ENCODE measurements at places on chromosomes 1 and 21. TPM values are rescaled to one million over a fixed set of nuclear protein-coding genes. Genes with fewer than 3 reads are reported as not detected.

SPATA45 gene
- total RNA-seq, result not detected

DNA sequence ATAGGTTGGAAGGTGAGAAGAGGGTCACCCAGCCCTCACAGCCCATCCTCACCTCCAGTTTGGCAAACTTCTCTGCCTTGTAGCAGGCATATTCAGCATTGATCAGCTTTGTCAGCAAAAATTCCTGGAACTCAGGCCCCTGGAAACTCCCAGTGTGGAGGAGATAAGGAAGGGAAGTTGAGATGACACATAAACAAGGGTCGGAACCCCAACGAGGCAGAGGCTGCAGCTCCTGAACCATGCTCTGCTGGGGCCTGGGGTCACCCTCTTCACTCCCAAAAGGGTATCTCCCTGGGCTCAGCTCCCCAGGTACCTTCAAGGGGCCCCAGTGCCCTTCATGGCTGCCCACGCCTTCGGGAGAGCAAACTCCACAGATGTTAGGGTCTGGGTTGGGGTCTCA lies 60.4 kb downstream of the RAP1GAP start:
- no peak overlapping the region for H3K27ac ChIP-seq
- DNase-seq, result no peak
- H3K4me3 ChIP-seq, result no peak overlapping the region
- H3K4me1 ChIP-seq, result no peaks in the 10 kb centered on the region
- H3K27me3 ChIP-seq, result no peaks in the 10 kb centered on the region

DNA sequence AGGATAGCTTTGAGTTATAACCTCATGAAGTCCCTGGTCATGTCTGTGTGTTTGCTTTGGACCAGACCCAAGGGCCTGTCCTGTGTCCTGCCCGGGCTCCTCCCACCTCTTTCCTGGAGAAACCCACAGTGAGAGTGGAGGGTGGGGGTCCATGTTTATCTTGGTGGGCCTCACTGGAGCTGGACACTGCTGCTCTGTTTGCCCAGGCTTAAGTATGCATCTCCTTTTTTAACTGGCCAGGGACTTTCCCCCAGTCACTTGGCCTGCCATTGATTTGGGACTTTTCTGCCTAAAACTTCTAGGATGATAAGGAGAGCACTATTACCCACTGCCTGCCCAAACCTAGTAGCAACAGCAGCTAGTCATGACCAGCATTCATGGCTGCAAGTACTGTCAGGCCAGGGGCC lies 49.8 kb downstream of the DDR2 start:
- no peak for DNase-seq
- H3K36me3 ChIP-seq, result no peaks in the 10 kb centered on the region
- H3K4me1 ChIP-seq, result peaks cover 3% of the 10 kb centered on the region
- no peak overlapping the region for H3K27ac ChIP-seq

DNA sequence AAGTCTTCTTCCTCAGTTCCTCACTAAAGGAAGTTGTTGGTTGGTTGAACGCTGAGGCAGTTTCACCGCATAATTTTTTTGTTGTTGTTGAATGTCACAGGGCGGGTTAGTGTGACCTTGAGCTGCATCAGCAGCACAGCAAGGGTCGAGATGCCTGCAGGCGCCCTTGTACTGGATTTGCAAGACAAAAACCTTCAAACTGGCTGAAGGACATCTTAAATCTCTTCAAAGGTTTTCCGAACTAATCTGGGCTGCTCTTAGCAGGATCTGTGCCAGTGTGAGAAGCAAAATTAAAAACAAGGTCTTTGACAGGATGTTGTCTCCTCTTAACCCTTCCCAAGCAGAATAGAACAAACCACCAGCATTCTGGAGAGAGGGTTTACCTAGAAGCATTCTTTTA lies 59.4 kb downstream of the NRIP1 start:
- no peak overlapping the region for H3K4me3 ChIP-seq
- no peak overlapping the region for H3K27ac ChIP-seq
- no peaks in the 10 kb centered on the region for H3K36me3 ChIP-seq
- no peaks in the 10 kb centered on the region for H3K27me3 ChIP-seq
- H3K4me1 ChIP-seq, result peaks cover 30% of the 10 kb centered on the region
- DNase-seq, result no peak

DNA sequence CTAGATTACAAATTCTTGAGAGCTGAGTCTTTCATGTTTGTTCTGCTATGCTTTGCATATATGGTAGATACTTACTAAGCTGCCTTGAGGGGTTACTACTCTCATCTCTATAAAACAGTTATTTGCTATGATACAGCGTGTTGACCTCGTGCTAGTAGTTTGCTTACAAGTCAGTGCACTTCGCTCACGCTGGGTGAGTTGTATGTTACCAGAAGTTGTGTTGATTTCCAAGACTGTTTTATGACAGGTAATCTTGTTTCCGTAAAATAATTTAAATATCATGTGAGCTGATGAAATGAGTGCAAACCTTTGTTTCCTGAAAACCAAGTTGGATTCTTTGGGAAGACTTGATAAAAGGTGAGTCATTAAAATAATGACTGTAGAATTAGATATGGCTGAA lies 7.3 kb downstream of the MRPS6 start:
- H3K4me3 ChIP-seq, result no peak overlapping the region
- H3K27ac ChIP-seq, result no peak overlapping the region
- peaks cover 26% of the 10 kb centered on the region for H3K4me1 ChIP-seq
- no peaks in the 10 kb centered on the region for H3K36me3 ChIP-seq

DNA sequence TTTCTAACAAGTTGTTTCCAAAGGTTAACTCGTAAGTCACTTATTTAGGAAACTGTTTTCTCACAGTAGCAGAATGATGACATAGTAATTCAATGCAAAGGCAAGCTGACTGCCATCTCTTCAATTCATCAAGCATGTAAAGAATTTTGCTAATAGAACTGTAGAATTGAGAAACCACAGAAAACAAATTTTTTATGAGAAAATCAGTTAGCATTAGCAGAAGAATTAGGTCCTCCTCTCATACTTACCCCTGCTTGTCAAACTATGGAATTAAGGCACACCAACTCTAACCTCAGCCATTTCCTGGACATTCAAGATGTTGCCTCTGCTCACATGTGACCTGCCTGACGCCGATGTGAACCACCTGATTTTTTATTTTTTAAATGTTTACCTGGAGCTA lies 115.2 kb downstream of the LRRC40 start:
- H3K36me3 ChIP-seq, result no peaks in the 10 kb centered on the region
- DNase-seq, result no peak
- no peak overlapping the region for H3K27ac ChIP-seq
- no peaks in the 10 kb centered on the region for H3K27me3 ChIP-seq
- no peaks in the 10 kb centered on the region for H3K4me1 ChIP-seq

UQCRH gene
- total RNA-seq, result 157 TPM

PLK3 gene
- total RNA-seq, result 27.7 TPM

DNA sequence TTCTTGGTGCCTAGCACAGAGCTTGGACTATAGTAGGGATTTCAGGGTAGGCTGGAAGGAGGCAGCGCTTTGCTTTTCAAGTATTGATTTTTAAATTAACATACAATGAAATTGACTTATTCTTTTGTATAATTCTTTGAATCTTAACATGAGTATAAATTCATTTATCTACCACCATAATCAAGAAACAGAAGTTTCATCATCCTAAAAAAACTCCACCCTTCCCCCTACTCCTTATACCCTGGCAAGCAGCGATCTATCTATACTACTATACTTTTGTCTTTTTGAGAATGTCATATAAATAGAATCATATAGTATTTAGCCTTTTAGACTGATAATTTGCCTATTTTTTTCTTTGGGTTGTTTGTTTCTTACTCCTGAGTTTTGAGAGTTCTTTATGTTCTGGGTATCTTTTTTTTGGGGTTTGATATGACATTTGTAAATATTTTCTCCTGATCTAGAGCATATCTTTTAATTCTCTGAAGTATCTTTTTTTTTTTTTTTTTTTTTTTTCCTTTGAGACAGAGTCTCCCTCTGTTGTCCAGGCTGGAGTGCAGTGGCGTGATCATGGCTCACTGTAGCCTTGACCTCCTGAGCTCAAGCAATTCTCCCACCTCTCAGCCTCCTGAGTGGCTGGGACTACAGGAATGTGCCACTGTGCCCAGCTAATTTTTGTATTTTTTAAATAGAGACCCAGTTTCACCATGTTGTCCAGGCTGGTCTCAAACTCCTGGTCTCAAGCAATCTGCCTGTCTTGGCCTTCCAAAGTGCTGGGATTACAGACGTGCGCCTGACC lies 6.4 kb downstream of the RPS6KC1 start:
- DNase-seq, result no peak
- no peak overlapping the region for H3K4me3 ChIP-seq
- H3K27me3 ChIP-seq, result no peaks in the 10 kb centered on the region
- H3K27ac ChIP-seq, result no peak overlapping the region
- H3K36me3 ChIP-seq, result no peaks in the 10 kb centered on the region
- peaks cover 7% of the 10 kb centered on the region for H3K4me1 ChIP-seq

All from lower lobe of right lung (tissue), 2 donors.